ENCODE measurements at places on chromosomes 12 and 14. TPM values are rescaled to one million over a fixed set of nuclear protein-coding genes. Genes with fewer than 3 reads are reported as not detected.
A peak's percentile ranks its signal among the peaks of the same experiment; 100 is the strongest.

Gene PAX9
- 0.79 TPM for total RNA-seq

Gene TSPAN31
- 56.0 TPM for total RNA-seq

DNA sequence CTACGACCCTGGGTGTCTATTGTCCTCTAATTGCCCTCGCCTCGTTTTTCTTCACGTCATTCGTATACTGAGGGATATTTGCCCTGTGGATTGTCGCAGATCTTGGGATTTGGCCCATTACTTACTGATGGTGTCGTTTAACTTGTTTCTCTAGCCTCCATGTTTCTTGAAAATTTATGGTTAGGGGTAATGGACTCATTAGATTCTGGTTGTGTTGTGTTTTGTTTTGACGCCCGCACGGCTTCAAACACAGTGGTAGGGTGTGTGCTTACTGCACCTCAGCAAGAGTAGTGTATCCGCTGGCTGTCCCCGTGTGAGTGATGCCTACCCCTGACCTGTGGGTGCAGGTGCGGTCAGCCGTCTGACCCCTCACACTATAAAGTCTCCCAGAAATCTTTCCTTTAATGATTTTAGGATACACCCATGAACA, 874 bp upstream of the RNU6-8 start:
- H3K4me3 ChIP-seq: peak overlapping the region; percentile 82
- no peaks in the 10 kb centered on the region for H3K27me3 ChIP-seq
- no peaks in the 10 kb centered on the region for H3K36me3 ChIP-seq
- peak overlapping the region; percentile 95 for H3K27ac ChIP-seq

DNA sequence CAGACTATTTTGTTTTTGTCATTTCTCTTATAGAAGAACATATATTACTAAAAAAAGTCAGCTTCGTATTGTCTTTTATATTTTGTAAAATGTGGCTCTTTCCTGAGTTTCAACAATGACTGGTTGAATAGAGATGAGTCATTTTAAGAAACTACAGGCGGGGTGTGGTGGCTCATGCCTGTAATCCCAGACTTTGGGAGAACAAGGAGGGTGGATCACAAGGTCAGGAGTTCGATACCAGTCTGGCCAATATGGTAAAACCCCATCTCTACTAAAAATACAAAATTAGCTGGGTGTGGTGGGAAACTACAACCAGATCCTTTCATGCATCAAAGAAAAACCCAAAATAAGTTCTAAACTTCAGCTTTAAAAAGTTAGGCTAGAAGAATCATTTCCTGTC, 28.8 kb downstream of the HECTD4 start:
- no peak overlapping the region for H3K4me3 ChIP-seq
- no peak overlapping the region for H3K27ac ChIP-seq
- no peak for DNase-seq
- H3K36me3 ChIP-seq: no peaks in the 10 kb centered on the region

Gene PTCSC3
- not detected for total RNA-seq

- H3K27ac ChIP-seq: peak overlapping the region; percentile 89
- H3K4me3 ChIP-seq: peak overlapping the region; percentile 85
- H3K36me3 ChIP-seq: peaks cover 28% of the 10 kb centered on the region
- DNase-seq: peak; percentile 93
- H3K27me3 ChIP-seq: no peaks in the 10 kb centered on the region
Measured at GRCh38 chr12:49827401-49828099, 663 bp downstream of the NCKAP5L start.

DNA sequence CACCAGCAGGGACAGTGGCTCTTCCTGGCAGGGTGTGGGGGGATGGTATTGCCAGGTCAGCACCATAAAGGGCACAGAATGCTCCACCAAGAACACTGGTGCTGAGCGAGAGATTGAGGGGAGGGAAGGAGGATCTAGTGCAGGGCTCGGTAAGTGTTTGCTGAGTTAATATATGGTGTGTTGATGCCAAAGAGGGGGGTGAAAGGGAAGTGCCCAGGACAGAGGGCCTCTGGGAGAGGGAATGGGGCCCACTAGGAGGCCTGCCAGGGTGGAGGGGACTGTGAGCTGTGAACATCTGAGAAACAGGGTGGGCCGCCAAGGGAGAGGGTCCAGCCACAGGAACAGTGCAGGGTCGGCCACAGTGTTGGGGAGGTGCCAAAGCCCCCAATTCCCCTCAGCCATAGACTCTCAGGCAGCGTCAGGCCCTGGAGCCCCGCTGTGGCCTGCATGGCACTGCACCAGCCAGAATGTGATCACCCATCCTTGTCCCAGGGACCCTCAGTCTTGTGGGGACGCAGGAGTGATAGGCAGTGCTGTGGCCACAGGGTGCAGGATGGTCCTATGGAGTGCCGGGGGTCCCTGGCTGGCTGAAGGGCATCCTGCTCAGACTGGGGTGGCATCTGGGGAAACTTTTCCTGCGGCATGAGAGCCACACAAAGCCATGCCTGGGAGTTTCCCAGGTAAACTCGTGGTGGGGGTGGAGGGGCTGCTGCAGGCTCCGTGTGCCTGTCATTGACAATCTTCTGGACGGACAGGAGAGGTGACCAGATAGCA, 11.9 kb downstream of the RIN3 start:
- H3K4me1 ChIP-seq: peaks cover 19% of the 10 kb centered on the region
- DNase-seq: no peak
- no peak overlapping the region for H3K4me3 ChIP-seq
- no peaks in the 10 kb centered on the region for H3K27me3 ChIP-seq

DNA sequence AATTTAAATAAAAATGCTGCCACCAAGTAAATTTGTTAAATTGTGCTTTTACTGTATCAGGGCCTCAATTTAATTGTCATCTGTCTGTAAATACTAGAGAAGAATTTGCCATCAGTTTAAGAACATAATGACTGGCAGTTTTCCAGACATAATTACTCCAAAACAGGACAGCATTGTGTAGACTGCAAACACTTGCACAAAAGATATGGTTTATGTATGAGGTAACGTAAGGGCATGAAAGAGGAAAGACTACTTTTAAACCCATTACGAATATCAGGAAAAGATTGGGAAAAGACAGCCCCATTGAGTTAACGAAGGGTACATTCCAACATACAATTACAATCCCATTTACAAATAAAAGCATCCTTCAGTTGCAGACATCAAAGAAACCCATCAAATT, 59.8 kb upstream of the KRR1 start:
- no peaks in the 10 kb centered on the region for H3K4me1 ChIP-seq
- no peaks in the 10 kb centered on the region for H3K27me3 ChIP-seq
- H3K4me3 ChIP-seq: no peak overlapping the region
- no peak overlapping the region for H3K27ac ChIP-seq
- DNase-seq: no peak
- no peaks in the 10 kb centered on the region for H3K36me3 ChIP-seq

GRCh38 chr12:110844551-110845338, 2.0 kb upstream of the CCDC63 start:
- peaks cover 19% of the 10 kb centered on the region for H3K27me3 ChIP-seq
- no peak for DNase-seq
- no peaks in the 10 kb centered on the region for H3K36me3 ChIP-seq

Gene CLEC1B
- total RNA-seq: 0.50 TPM

Gene DENND5B
- 18.8 TPM for total RNA-seq

Gene ST8SIA1
- 16.4 TPM for total RNA-seq

Gene EXOC3L4
- 0.50 TPM for total RNA-seq

- peak overlapping the region; percentile 68 for H3K27ac ChIP-seq
- peaks cover 7% of the 10 kb centered on the region for H3K4me1 ChIP-seq
- no peaks in the 10 kb centered on the region for H3K36me3 ChIP-seq
Measured at GRCh38 chr14:31927348-31927832, 149.7 kb upstream of the ARHGAP5 start.

DNA sequence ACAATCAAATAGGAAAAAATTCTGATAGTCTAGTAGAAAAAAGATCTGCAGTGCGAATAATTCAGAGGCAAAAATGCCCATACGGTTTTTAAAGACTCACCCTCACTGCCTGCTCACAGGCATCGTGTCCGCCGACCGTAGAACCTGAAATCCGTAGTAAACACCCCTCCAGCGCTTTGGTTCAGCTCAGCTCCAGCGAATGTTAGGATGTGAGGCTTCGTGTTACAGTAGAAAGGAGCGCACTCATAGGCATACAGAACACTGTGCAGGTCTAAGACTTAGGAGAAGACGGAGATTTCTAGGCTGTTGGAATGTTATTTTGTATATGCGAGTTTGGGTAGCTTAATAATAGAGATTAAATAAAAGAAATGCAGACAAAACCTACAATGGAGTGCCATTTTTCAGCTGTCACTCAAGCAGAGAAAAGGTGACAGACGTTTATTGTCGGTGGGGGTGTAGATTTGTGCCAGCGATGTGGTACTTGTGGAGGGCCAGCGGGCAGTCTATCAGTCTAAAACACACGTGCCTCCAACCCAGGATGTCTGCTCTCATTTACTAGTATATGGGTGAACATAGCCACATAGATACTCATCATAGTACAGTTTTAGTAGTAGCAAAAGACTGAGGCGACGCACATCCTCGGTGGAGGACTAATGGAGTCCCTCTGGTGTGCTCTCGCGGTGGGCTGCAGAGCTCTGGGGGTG, 25.7 kb downstream of the SFSWAP start:
- H3K36me3 ChIP-seq: peaks cover 69% of the 10 kb centered on the region
- H3K27ac ChIP-seq: peak overlapping the region; percentile 61
- H3K4me3 ChIP-seq: no peak overlapping the region
- peaks cover 15% of the 10 kb centered on the region for H3K4me1 ChIP-seq

- H3K4me1 ChIP-seq: no peaks in the 10 kb centered on the region
- no peak overlapping the region for H3K27ac ChIP-seq
- DNase-seq: no peak
- H3K4me3 ChIP-seq: no peak overlapping the region
- H3K36me3 ChIP-seq: no peaks in the 10 kb centered on the region
Measured at GRCh38 chr12:76702946-76703345, 61.0 kb upstream of the ZDHHC17 start.

DNA sequence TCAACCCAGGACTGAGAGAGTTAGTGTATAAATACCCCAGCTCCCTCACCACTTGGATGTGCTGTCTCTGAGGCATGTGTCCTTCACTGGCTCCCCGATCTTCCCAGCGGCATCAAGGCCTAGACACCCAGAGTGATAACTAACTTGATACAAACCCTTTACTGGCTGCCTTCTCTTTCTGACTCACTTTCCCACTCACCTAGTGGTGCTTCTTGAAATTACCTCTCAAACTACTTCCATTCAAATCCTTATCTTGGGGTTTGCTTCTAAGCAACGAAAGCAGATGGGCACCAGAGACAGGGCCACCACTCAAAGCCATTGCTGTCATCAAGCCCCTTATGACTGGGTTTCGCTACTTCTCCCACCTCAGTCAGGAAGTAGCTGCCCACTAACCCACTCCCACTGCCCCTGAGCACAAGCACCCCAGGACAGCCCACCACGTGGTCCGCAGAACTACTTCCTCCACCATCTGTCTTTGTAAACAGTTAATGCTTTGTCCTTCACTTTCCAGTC, 17.2 kb downstream of the ZFP36L1 start:
- no peaks in the 10 kb centered on the region for H3K36me3 ChIP-seq
- no peaks in the 10 kb centered on the region for H3K27me3 ChIP-seq
- peaks cover 16% of the 10 kb centered on the region for H3K4me1 ChIP-seq
- no peak for DNase-seq
- no peak overlapping the region for H3K27ac ChIP-seq

- peaks cover 12% of the 10 kb centered on the region for H3K4me1 ChIP-seq
- DNase-seq: no peak
- no peak overlapping the region for H3K27ac ChIP-seq
- no peaks in the 10 kb centered on the region for H3K27me3 ChIP-seq
- H3K4me3 ChIP-seq: no peak overlapping the region
- H3K36me3 ChIP-seq: peaks cover 18% of the 10 kb centered on the region
Measured at GRCh38 chr14:100467046-100467750, 120.0 kb downstream of the BEGAIN start.

DNA sequence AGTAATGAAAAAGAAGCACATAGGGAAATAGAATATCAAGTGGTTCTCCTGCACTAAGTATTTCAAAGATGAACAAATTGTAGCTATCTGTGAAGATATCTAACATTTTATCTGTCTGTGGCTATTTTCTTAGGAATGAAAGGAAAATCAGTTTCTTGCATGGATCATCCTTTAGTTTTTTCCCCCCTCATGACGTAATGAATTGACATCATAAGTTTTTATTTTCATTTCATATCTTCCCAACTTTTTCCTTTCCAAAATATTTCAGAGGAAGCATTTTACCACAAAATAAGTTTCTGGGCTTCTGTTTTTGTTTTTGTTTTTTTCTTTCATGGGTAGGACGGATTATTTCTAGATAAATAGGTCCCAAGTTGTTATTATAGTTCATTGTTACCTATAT, 996.6 kb downstream of the TMEM121 start:
- H3K4me3 ChIP-seq: no peak overlapping the region
- no peaks in the 10 kb centered on the region for H3K27me3 ChIP-seq
- no peaks in the 10 kb centered on the region for H3K4me1 ChIP-seq
- H3K36me3 ChIP-seq: no peaks in the 10 kb centered on the region
- no peak for DNase-seq

- H3K27me3 ChIP-seq: no peaks in the 10 kb centered on the region
- no peak overlapping the region for H3K4me3 ChIP-seq
- H3K36me3 ChIP-seq: no peaks in the 10 kb centered on the region
- H3K4me1 ChIP-seq: no peaks in the 10 kb centered on the region
Measured at GRCh38 chr12:46904406-46905238, 78.8 kb upstream of the SLC38A4 start.

Gene ADAMTS20
- total RNA-seq: 0.69 TPM

Gene ENDOU
- 0.40 TPM for total RNA-seq

GRCh38 chr12:26347300-26347699, 151.9 kb downstream of the SSPN start:
- DNase-seq: no peak
- no peaks in the 10 kb centered on the region for H3K27me3 ChIP-seq
- no peak overlapping the region for H3K4me3 ChIP-seq
- H3K36me3 ChIP-seq: peaks cover 3% of the 10 kb centered on the region
- no peak overlapping the region for H3K27ac ChIP-seq

DNA sequence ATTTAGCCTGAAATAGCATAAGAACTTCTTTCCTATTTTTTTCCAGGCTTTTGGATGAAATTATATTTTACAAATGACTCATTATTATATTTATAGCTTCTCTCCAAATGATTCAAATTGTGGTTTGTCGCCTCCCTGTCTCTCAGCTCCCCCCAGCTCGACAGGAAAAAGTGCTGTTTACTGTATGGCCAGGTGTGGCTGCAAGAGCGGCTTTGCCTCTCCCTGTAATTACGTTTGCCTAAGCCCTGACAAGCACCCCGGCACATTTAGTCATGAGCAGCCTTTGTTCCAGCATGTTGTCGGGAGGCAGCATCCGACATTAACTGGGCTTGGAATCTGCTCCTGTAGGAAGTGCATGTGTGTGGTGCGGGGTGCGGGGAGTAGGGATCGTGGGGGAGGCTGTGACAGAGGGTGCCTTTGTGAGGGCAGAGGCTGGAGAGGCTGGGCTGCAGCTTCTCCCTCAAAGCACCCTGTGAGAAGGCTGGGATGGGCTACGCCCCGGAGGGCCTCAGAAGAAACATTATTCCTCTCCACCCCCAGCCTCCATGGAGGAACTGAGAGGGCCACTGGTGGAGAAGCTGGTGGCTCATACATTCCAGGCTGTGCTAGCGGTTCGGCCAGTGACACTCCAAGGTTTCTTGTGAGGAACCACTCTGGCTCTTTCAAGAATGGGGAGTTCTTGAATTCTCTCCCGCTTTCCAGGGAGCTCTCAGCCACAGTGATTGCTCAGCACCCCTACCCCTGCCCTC, 42.1 kb upstream of the CTDSP2 start:
- H3K36me3 ChIP-seq: no peaks in the 10 kb centered on the region
- H3K4me3 ChIP-seq: no peak overlapping the region
- peaks cover 2% of the 10 kb centered on the region for H3K27me3 ChIP-seq
- peaks cover 41% of the 10 kb centered on the region for H3K4me1 ChIP-seq
- peak overlapping the region; percentile 92 for H3K27ac ChIP-seq
